GM04503 (cell line): ENCODE measurements at places on chromosomes 1 and 21.

DNA sequence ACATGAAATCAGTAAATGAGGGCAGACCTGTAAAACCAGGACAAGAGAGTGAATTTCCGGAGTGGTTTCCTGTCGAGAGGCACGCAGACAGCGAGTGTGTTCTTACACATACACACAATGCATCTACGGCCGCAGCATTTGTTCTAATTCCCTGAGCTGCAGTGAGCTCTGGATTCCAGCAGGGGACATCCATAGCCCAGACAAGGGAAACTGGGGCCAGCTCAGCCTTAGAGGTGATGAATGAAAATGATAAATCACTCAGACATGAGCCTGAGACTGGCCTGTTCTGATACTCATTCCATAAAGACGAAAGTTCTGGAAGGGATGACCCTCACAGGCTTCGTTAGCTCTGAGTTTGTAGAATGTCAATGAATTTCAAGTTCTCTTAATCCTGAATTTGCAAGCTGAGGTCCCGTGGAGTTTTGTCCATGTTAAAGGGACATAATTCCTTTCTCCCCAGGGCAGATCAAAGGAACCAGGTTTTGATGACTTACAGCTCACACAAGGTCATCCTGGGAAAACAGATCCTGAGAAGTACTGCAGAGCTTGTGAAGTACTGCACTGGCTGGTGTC, 207.9 kb upstream of the C1orf87 start:
- DNase-seq: no peak

DNA sequence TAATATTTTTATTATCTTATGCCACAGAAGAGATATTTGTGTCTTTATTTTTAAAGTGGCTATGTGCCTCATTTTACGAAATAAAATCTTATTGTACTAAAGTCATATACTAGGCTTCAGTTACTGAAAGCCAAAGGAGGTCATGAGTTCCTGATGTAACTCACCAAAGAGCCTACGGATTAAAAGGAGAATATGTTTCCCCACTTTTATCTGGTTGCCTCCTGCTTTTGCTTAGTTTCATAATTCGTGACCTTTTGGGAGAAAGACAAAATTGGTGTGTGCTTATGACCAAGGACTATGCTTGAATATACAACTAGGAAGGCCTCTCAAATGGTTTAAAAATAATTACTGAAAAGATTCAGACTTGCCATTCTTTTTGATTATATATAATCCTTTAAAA, 18.2 kb upstream of the AHCTF1 start:
- no peak for DNase-seq

- no peak for DNase-seq
These were observed 71.2 kb upstream of the CACYBP start for GRCh38 chr1:174928541-174928940.

- no peak for DNase-seq
These were observed 195.5 kb upstream of the NCAM2 start for GRCh38 chr21:20802631-20803260.

DNA sequence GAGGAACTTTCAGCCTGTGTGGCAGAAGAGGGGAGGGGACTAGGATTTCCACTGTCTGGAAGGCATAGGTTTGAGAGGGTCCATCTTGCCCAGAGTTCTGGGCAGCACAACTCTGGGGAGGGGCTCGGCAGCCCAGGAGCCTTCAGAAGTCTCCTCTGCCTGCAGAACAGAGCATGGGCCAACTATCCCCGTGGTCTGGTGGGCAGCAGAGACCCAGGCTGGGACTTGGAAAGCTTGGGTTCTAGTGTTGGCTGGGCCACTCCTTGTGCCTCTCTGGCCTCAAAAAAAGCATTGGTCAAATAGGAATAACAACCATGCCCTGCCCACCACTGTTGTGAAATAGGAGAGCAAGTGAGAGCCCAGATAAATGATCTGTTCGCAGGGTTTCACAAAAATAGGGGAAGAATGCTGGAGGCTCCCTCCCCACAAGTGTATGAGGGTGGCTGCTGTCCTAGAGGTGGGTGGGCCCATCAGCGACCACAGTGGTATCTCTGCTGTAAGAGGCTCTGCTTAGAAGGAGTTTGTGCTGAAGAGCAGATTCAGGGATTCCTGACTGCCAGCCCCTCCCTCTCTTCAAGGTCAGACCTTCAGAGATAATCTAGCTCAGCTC, 8.9 kb downstream of the EPHA10 start:
- DNase-seq: no peak

DNA sequence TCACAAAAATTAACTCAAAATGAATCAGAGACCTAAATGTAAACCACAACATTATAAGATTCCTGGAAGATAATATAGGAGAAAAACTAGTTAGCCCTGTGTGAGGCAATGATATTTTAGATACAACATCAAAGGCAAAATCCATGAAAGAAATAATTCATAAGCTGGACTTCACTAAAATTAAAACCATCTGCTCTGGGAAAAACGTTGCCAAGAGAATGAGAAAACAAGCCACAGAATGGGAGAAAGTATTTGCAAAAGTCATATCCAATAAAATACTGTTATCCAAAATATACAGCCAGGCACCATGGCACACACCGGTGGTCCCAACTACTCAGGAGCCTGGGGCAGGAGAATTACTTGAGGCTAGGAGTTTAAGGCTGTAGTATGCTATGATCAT, 70.3 kb downstream of the SYF2 start:
- peak; percentile 46 for DNase-seq

- DNase-seq: no peak
These were observed 37.9 kb upstream of the SLC19A1 start for GRCh38 chr21:45580181-45580575.

- no peak for DNase-seq
These were observed at the start of gene HUNK for GRCh38 chr21:31872452-31873274. HUNK (plus strand) TSS chr21:31873020; CDS start chr21:31873675, 655 bp downstream.

GRCh38 chr1:222114536-222115156, 372.8 kb upstream of the DUSP10 start:
- no peak for DNase-seq

DNA sequence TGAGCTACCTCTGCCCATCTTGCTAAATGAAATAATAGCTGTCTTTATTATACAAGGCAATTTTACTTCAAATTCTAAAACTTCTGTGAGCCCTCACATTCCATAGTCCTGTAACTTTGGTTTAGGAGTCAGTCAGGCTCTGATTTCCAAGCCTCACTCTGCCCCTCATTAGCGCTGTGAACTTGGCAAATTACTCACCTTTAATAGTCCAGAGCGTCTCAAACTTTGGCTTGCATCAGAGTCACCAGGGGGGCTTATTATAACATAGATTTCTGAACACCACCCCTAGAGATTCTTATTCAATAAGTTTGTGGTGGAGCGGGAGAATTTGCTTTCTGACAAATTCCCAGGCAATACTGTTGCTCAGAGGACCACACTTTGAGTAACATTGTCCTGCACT, 126.2 kb upstream of the FGGY start:
- no peak for DNase-seq

- no peak for DNase-seq
These were observed 204.0 kb upstream of the NFIA start for GRCh38 chr1:60878323-60878722.

DNA sequence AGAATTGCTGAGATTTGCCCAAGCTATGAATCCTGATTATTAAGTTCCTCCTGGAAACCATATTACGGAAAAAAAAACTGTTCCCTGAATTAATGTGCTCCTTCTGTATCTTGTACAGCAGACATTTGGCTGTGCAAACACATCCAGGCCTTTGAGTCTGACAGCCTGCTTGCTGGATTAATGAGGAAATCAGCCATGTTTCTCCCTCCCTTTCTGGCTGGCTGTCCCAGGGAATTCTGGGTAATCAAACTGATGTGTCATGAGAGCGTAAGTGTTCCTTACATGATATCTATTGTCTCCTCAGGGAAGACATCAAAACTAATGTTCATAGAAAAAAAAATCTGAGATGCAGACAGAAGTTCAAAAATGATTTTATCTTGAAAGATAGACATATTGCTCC, 18.8 kb downstream of the PGBD5 start:
- DNase-seq: no peak

DNA sequence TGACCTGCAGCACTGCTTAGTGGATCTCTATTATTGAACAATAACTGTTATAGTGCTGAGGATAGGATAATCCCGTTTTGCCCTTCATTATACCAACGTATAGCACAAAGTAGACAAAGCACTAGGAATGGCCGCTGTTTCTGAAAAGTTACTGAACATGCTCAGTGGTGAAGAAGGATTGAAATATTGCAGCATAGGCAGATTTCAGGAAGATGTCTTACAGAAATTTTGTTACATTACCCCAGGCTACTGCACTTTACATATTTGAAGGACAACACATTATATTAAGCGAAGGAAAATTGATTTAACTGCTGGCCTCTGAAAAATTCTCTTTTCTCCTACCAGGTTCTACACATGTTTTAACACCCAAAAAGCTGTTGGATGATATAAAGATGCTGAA, 48.5 kb downstream of the AKNAD1 start:
- DNase-seq: no peak

GRCh38 chr21:21324297-21324696, 326.1 kb downstream of the NCAM2 start:
- DNase-seq: no peak

- no peak for DNase-seq
These were observed 289.4 kb upstream of the ESRRG start for GRCh38 chr1:217012659-217013058.

- DNase-seq: no peak
These were observed 4.8 kb upstream of the CAMSAP2 start for GRCh38 chr1:200733907-200734306.

DNA sequence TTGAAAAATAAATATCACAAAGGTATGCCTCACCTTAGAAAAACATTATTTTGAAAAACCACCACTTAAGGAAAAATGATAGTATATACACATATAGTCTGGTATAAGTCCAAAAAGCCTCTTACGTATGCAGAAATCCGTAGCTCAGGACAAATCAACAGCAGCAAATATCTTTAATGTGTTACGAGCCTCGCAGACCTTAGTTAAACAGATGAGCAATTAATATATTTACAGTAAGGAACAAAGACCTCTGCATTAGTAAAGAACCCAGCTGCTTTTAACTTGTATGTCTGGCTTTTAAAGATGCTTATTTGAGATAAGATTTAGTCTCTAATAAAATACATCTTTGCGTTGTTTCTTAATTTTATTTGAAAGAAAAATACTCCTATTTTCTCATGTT, 79.9 kb upstream of the CHRM3 start:
- no peak for DNase-seq

GRCh38 chr21:33135925-33136324, 66.0 kb downstream of the OLIG1 start:
- DNase-seq: no peak
